Bronchial smooth muscle cell (primary cell): ENCODE measurements at places on chromosomes 16 and 17. TPM values are rescaled to one million over a fixed set of nuclear protein-coding genes. Genes with fewer than 3 reads are reported as not detected.

KIF19 gene
- not detected in 2 replicates for total RNA-seq

CRYBA1 gene
- not detected in 2 replicates for total RNA-seq

EVPL gene
- total RNA-seq: 0.09 and 0.16 TPM in 2 replicates

KRT28 gene
- not detected in 2 replicates for total RNA-seq

ACTG1 gene
- total RNA-seq: 4,208 and 4,624 TPM in 2 replicates

KPNB1 gene
- total RNA-seq: 174 and 196 TPM in 2 replicates

IRX3 gene
- total RNA-seq: under 0.01 TPM in 1 of 2 replicates, not detected in the other

CD300LF gene
- total RNA-seq: not detected in 2 replicates

EVI2B gene
- 0.16 TPM in 1 of 2 replicates, not detected in the other for total RNA-seq

PRRT2 gene
- 1.9 and 4.4 TPM in 2 replicates for total RNA-seq

RSAD1 gene
- 20.1 and 21.3 TPM in 2 replicates for total RNA-seq

SLC13A5 gene
- not detected in 2 replicates for total RNA-seq

IGFBP4 gene
- 218 and 260 TPM in 2 replicates for total RNA-seq

ACSM2A gene
- total RNA-seq: not detected in 2 replicates

SCN4A gene
- total RNA-seq: 0.09 and 0.16 TPM in 2 replicates

CDR2 gene
- total RNA-seq: 27.9 and 35.8 TPM in 2 replicates

CCL15 gene
- not detected in 2 replicates for total RNA-seq

FTO gene
- total RNA-seq: 74.4 and 81.3 TPM in 2 replicates

KRT20 gene
- not detected in 2 replicates for total RNA-seq

CX3CL1 gene
- total RNA-seq: under 0.01 TPM in 1 of 2 replicates, not detected in the other

TMEM100 gene
- 0.09 and 2.8 TPM in 2 replicates for total RNA-seq

NACA2 gene
- total RNA-seq: not detected in 2 replicates
